ENCODE measurements at places on chromosomes 2 and 18.

DNA sequence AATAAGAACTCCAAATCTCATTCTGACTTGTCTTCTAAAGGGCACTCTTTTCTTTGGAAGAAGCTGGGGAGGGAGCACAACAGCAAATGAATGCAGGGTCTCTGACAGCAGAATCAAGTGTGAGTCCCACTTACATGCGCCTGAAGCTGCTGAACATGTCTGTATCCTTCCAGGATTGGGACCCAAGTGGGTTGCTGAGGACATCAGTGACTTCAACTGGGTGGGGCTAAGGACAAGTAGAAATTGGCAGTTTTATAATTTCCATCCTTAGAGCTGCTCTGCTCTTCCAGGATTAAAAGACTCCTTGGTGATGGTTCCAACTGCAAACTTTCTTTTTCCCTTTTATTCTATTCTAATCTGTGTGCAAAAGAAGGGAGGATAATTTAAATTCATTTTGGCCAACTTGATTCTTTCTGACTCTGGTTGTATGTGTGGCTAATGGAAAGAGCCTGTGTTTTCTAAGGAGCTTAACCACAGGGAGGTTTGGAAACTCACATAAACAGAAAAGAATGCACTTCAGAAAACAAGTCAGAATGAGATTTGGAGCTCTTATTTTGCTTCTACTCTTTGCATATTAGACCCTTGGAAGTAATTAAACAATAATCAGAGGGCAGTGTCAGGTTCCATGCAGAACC lies 20.6 kb downstream of the ANTXR1 start:
- no peak for DNase-seq

DNA sequence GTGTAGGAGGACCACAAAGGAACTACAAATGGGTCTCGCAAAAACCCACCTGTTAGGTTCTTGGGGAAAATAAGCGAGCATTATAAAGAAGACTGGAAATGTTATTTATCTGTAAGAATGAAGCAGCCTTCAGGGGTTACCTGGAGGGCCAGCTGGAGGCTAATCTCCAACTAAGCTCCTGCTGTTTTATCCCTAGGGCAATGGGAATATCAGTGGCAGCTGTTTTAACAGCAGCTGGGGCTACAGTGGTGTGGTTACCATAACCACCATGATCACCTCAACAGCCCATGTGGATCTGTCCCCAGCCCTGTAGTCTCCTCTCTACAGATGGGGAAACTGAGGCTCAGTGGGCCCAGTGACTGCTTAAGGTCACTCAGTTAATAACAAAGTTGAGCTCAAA lies 108.1 kb downstream of the FTCDNL1 start:
- DNase-seq = no peak

- DNase-seq = no peak
Measured at GRCh38 chr2:215553946-215554345, 118.1 kb upstream of the FN1 start.

- DNase-seq = no peak
Measured at GRCh38 chr2:27502142-27502541, 5.5 kb downstream of the GCKR start.

- no peak for DNase-seq
Measured at GRCh38 chr2:128682729-128683284, 364.1 kb upstream of the HS6ST1 start.

DNA sequence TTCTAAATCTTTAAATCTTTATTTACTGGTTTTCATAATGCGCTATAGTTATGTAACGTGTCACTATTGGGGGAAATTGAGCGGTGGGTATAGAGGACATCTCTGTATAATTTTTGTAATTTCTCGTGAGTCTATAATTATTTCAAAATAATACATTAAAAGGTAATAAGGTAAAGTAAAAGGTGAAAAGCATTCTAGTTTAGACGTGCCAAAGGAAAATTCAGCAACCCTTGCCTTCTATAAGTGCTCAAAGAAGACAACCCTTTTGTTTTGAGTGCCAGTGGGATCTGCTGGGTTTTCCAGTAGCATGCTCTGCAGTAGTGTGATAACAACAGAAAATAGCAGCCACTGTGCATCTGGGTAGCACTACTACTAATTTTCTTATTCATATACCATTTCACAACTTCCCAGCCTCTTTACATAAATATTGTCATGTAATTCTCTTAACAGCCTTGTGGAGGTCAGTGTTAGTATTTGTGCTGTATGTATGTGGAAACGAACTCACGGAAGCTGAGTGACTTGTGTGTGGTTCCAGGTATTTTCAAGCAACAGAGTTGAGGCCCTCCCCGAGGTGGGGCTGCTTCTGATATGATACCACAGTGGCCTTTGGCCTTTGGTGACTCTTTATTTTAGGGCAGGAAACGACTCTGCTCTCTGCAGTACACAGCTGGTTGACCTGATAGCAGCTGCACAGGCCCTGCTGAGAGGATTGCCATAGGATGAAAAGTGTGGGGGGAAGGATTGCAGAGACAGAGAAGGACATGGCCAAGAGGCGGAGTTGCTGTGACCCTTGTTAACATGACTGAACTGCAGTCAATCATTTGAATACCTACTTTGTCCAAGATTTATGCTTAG lies 104.5 kb downstream of the TDRD15 start:
- no peak for DNase-seq

DNA sequence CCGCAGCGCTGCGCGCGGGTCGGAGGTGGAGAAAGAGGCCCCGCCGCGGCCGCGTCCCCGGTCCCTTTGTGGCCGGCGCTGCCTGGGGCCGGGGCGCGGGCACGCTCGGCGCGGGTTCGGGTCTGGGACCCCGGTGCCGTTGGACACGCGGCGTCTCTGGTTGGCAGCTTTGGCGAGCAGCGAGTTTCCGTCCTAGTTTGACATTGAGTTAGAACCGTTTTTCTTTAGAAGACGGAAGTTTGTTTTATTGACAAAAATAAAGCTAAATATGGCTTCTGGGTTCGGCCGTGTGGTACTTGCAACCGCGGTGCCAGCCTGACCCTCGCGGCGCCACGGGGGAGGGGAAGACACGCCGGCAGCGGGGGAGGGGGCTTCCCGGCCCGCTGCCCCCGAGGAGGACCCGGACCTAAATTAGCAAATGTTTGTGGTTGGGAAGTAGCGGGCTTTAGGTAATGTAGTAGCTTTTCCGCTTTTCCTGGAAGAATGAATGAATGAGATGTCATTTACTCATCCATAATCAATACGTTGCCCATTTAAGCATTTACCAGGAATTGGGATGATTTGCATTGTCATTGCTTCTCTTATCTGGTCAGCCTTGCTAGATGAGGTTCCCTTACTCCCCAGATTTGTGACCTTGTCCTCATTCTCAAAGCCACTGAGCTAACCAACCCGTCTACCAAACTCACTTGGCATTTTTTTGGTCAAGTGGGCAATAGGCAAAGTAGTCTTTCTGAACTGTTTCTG lies 530 bp downstream of the GALNT1 start:
- DNase-seq = peak; percentile 23

DNA sequence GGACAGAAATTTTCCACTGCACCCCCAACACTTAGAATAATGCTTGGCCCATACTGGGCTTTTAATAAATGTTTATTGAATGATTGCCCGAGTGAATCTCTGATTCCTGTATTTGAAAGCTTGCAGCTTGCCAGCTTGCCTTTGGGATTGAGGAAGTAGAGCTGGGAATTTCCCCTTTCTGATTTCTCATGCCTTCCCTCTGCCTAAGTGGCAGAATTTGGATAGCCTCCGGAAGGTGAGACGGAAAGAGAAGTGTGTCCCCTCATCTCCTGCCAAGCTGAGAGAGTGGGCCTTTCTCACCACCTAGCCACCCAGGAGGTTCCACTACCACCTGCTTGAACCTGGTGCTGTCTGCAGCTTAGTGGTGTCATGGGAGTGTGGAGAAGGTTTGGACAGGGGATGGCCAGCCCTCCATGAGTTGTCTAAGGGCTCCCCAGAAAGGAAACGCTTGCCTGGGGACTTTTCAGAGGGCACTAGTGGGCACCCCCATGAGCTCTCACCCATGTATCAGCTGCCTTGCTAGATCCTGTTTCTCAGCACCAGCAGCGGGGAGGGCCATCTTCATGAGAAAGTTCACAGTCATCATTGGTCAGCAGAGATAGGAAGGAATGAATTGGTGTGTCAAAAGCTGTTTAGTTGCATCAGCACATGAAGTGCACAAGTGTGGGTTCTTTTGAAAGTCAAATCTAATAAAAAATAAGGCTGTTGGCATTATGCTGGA lies 8.6 kb upstream of the NCOA1 start:
- peak; percentile 27 for DNase-seq

DNA sequence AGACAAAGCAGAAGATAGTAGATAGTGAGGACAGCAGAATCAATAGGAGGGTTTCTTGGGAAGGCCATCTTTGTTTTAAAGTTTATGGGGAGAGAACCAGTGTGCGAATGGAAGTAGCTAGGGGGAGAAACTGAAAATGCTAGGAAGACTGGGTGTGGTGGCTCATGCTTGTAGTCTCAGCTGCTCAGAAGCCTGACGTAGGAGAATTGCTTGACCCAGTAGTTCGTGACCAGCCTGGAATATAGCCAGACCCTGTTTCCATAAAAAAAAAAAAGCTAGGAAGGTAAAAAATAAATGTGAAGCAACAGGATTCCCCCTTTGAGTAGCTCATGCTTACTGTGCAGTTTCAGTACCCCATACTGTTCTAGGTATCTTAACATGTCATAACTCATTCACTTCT lies 19.2 kb upstream of the DRC1 start:
- DNase-seq = no peak

DNA sequence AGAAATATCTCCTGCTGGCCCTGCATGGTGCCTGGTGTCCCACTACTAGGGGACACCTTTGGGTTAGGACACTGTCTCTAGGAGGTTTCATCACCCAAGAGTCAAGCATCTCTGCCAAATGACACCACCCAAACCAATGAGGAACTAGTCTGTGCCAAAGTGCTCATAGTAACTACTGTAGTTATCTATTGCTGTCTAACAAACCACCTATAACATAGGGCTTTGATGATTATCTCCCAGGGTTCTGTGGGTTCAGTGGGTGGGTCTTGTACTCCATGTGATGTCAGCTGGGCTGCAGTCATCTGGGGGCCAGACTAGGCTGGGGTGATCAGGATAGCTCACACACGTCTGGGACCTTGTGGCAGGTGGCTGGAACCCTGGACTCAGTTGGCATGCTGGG lies 59.8 kb downstream of the EPAS1 start:
- DNase-seq = no peak

- DNase-seq = no peak
Measured at GRCh38 chr2:124159166-124159565, 134.1 kb downstream of the CNTNAP5 start.

Measured in body of pancreas (tissue), 4 donors.